ENCODE measurements at places on chromosomes 7 and 10.

DNA sequence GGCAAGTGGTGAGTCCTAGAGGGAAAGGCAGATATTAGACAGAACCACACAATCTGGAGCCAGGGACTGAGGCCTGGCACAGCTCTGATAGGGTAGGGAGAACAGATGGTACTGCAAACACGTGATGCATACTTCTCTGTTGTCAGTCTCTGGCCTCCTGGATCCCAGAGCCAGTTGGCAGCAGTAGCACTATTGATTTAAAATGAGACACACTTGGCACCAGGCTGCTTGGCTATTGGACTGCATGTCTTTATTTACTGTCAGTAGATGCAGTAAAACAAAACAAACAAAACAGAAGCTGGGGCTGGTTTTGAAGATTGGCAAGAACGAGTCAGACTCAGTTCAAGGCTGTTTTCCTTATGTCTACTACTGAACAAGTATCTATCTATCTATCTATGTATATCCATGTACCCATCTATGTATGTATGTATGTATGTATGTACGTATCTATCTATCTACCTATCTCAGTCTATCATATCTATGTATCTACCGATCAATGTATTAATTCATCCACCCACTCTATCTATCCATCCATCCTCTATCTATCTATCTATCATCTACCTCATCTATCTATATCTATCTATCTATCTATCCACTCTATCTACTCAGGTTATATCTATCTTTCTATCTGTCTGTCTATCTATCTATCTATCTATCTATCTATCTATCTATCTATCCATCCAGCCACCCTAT, 23.4 kb upstream of the MGAM2 start:
- DNase-seq, result peak; percentile 24

DNA sequence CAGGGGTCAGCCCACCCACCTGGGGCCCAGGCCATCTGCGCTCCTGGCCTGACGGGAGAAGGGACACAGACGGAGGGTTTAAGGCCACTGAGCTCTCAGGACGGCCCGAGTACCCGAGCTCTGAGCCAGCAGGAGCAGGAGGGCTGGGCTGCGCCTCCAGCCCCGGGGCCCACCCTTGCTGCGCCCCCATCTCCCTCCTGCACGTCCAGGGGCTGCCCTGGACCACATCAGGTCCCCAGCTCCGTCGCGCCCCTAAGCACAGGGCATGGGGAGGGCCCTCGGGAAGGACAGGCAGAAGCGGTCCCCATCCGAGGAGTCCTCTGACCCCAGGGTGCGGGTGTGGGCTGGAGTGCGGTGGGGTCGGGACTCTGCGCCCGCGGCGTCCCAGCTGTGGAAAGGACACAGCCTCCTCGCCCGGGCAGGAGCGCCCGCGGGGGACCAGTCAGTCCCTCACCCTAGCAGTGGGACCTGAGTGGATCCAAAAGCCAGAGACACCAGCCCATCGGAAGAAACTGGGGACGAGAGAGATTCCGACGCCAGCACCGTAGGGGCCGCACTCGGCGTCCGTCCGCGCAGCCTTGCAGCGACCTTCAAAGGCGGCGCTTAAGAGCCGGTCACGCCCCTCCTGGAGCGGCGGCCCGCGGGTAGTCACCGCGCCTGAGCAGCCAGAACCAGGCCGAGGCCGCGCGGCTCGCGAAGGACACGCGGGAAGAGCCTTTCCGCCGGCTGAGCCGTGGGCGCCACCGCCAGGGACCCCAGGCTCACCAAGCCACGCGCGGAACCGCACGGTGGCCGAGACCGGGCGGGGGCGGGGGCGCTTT, 15.9 kb downstream of the CAMK2B start:
- DNase-seq, result peak; percentile 56

DNA sequence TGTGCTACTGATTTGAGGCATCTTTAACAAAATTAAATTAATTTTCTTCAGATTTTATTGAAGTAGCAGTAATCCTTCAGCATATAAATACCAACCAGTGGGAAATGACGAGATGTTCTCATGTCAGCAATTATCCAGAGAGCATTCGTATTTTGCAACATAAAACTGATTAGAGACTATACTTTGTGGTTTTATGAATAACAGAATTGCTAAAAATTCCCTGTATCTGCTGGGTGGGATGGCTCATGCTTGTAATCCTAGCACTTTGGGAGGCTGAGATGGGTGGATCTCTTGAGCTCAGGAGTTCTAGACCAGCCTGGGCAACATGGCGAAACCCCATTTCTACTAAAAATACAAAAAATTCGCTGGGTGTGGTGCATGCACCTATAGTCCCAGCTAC, 56.9 kb downstream of the ATAD1 start:
- DNase-seq, result no peak

GRCh38 chr10:124728071-124728829, 15.9 kb downstream of the FAM53B start:
- no peak for DNase-seq

GRCh38 chr10:32961343-32961894, 3.4 kb upstream of the ITGB1 start:
- DNase-seq, result no peak

- DNase-seq, result no peak
Measured at GRCh38 chr10:110558041-110558440, 9.5 kb upstream of the SMC3 start.

DNA sequence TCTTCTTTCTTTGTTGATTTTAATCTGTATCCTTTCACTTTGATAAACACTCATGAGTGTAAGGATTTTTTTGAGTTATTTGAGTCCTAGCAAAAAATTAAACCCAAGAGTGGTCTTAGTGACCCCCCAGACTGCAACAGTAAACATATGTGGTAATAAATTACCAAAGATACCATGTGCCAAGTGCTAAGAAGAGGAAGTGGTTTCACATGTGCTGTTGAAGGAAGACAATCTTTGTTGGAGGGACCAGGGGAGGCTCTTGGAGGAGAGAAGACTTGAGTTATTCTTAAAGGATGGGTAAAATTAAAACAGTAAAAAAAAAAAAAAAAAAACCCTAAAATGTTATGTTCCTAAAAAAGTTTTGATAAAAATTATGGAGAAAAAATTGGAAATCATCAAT, 150.2 kb downstream of the SEC23IP start:
- DNase-seq, result no peak

DNA sequence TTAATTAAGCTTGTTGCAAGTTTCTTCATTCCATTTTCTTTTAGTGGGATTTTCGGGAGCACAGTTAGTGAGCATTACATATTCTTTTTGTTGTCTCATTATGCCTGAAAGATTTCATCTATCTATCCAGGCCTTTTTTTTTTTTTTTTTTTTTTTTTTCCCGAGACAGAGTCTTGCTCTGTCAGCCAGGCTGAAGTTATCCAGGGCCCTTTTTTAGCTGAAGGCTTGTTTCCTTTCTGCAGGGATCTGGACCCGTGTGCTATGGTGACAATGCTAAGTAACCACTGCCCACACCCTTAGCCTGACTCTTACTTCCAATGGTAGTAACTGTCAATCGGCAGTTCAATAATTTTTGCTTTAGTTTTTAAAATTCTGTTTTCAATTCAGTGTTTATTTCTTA, 190.8 kb upstream of the MTPN start:
- DNase-seq, result peak; percentile 90

DNA sequence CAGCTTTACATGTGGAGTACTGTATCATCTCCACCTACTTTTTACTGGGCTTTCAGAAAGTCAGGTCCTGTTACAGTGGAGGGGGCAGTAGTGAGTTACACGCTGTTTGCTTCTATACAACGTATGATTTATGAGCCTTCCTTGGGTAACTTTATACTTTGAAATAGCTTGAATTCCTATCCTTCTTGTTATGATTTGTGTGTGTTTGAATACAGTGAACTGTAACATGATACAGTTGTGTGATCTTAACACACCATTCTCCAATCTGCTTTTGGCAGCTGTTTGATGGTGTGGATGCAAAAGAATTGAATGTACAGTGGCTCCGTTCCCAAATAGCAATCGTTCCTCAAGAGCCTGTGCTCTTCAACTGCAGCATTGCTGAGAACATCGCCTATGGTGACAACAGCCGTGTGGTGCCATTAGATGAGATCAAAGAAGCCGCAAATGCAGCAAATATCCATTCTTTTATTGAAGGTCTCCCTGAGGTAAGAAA, 41.7 kb downstream of the SP8 start:
- DNase-seq, result peak; percentile 73

DNA sequence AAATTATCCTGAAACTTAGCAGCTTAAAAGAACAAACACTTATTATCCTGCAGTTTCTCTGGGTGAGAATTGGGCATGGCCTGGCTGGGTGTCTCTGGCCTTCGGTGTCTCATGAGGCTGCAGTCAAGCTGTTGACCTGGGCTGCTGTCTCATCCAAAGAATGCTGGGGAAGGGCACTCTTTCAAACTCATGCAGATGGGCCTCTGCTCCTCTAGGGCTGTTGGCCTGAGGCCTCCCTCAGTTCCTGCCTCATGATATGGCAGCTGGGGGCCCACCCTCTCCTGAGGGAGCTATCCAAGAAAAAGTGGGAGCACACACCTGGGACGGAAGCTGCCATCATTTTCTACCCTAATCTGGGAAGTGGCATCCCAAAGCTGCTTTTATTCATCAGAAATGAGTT, 43.6 kb downstream of the DRGX start:
- no peak for DNase-seq

GRCh38 chr10:118840071-118840775, 85.5 kb upstream of the CACUL1 start:
- DNase-seq, result no peak

DNA sequence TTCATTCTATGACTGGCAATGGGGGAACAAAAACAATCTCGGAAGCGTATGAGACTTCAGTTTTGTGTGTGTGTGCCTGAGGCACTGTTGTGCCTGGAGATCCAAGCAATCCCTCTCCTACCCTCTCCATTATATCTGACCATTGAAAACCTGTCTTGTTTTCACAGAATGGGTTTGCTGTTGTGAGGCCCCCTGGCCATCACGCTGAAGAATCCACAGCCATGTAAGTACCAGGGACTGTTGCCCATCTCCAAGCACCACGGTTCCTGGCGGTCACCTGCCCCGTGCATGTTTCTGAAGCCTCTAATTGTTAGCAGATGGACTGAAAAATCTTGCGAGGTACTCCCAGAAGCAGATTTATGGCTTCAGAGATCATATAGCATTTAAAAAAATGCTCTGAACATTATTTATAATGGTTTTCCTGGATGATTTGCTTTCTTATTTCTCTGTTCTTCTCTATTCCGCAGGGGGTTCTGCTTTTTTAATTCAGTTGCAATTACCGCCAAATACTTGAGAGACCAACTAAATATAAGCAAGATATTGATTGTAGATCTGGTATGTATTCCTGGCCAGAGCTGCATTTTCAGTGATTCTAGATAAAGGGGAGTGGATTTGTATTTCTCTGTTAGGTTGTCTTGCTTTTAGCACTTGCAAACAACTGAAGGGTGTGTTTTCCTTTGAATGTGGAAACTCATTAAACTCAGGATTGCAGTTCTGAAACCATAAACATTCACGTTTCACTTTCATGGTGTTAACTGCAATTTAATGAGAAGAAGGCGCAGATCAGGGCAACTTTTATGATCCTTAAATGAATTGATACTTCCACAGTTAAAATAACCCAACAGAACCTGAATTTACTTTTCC, 288.2 kb downstream of the TWIST1 start:
- peak; percentile 18 for DNase-seq
